Activated T-helper 1 cell treated with anti-CD3 and anti-CD28 coated beads, Interleukin-12 subunit alpha, Interleukin-12 subunit beta, Interleukin-2, Interleukin-4 antibody, amounts not matched to agents 30 ng/mL and 10 ng/mL and 1 ng/mL, durations not matched to agents 14 hours and 24 hours and 36 hours (primary cell): ENCODE measurements at places on chromosomes 4 and X. TPM values are rescaled to one million over a fixed set of nuclear protein-coding genes. Genes with fewer than 3 reads are reported as not detected.

Gene DGAT2L6
- total RNA-seq: not detected in 2 replicates

- DNase-seq: no peak
- H3K36me3 ChIP-seq: no peaks in the 10 kb centered on the region
- H3K27ac ChIP-seq: no peak overlapping the region
- H3K27me3 ChIP-seq: no peaks in the 10 kb centered on the region
- H3K4me3 ChIP-seq: no peak overlapping the region
- no peaks in the 10 kb centered on the region for H3K4me1 ChIP-seq
These were observed 151.7 kb upstream of the RPS6KA6 start for GRCh38 chrX:84339507-84340364.

GRCh38 chr4:163072222-163072621 is 94.5 kb downstream of the NAF1 start:
- DNase-seq: no peak
- no peaks in the 10 kb centered on the region for H3K27me3 ChIP-seq
- H3K36me3 ChIP-seq: no peaks in the 10 kb centered on the region
- no peaks in the 10 kb centered on the region for H3K4me1 ChIP-seq
- H3K4me3 ChIP-seq: no peak overlapping the region

DNA sequence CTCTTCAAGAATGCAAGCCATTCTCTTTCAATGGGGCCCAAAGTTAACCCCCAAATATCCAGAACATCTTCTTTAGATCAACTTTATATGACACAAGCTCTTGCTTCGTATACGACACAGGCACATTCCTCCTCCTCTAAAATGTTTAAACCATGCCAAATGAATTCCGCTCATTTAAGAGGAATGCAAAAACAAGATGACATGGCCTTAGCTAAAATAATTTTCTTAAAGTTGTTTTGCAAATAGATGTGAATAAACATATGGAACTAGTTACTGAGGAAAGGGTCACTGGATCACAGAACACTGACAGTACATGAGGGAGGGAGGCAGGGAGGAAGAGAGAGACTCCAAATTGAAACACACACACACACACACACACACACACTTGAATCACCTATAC is 97.4 kb downstream of the RASL11B start:
- H3K4me1 ChIP-seq: no peaks in the 10 kb centered on the region
- H3K27ac ChIP-seq: no peak overlapping the region
- H3K36me3 ChIP-seq: no peaks in the 10 kb centered on the region
- no peak overlapping the region for H3K4me3 ChIP-seq
- no peak for DNase-seq

- no peak overlapping the region for H3K4me3 ChIP-seq
- H3K27ac ChIP-seq: no peak overlapping the region
- no peaks in the 10 kb centered on the region for H3K36me3 ChIP-seq
- H3K4me1 ChIP-seq: no peaks in the 10 kb centered on the region
- H3K27me3 ChIP-seq: no peaks in the 10 kb centered on the region
These were observed 260.0 kb downstream of the PACRGL start for GRCh38 chr4:20960291-20960690.
